ENCODE measurements at places on chromosomes 1 and 21.
A peak's percentile ranks its signal among the peaks of the same experiment; 100 is the strongest.

- DNase-seq: no peak
Observed at GRCh38 chr1:62084310-62084890, 110.2 kb upstream of the L1TD1 start.

DNA sequence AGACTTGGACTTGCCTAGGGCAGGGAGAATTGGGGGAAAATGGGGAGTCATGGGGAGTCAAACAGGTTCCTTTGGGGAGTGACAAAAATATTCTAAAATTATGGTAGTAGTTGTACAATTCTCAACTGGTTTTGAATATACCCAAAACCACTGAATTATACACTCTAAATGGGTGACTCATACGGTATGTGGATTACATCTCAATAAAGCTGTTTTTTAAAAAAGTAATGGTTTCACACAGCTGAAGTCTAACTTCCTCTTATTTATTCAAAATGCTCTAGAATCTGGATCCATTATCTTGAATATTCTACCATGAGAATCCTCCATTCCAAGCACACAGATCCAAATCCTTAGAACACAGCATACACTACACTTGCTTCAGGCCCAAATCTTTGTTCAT, 11.1 kb downstream of the EIF4G3 start:
- DNase-seq: no peak

- no peak for DNase-seq
Observed at GRCh38 chr1:76601465-76601864, 265.8 kb upstream of the ST6GALNAC5 start.

DNA sequence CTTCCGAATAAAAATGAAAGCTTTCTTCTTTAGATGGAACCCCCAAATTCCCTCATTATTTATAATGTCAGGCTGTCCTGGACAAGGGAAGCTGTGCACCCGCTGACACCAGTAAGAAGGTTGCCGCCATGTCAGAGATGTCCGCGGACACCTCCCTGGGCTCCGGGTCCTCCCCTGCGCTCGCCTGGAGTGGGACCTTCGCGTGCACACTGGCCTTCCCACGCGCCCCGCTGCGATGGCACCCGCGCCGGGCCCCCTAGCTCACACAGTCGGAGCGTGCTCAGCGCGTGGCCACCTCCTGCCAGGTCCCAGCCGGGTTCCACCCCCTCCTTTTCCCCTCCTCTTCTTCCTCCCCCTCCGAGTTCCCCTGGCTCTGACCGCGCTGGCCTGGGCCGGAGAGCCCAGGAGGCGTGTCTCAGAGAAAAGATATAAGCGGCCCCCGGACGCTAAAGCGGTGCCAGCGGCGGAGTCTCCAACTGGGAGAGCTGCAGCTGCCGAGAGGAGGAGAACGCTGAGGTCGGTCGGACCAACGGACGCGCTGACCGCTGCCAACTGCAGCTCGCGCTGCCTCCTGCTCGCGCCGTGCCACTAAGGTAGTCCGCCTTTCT, at the start of gene G0S2:
Gene G0S2, plus strand, starts transcription at position 456 of the 608 bp plus-strand sequence. CDS start 273 bp downstream, outside the sequence.
- DNase-seq: peak; percentile 80

DNA sequence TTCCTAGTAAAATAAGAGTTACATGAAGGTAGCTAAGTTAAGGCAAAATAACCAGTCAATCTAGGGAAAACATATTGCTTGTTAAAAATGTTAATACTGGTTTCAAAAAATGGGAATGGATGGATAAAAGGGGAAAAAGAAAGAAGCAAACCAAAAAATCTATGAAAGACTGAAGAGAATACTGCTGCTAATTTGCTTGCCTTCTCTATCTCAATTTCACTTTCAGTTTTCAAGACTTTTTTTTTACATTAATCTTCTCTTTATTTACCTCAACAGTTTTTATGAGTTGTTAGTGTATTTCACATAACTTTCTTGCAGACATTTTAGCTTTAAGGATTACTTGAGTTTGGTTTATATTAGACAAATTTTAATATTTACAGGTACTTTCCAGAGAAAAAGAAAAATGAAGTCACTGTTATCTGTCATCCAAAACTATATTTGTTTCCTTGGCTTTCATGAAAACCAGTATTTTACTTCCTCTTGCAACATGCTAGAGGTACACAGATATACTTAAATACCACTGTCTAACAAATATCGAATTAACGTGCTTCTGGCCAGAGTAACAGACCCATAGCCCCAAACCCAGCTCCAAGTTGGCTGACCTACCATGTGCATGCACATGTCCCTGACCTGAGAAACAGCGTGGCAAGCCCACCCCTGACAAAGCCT, 70.7 kb downstream of the COL24A1 start:
- no peak for DNase-seq

GRCh38 chr1:145786271-145786670, 37.6 kb downstream of the RNF115 start:
- DNase-seq: no peak

DNA sequence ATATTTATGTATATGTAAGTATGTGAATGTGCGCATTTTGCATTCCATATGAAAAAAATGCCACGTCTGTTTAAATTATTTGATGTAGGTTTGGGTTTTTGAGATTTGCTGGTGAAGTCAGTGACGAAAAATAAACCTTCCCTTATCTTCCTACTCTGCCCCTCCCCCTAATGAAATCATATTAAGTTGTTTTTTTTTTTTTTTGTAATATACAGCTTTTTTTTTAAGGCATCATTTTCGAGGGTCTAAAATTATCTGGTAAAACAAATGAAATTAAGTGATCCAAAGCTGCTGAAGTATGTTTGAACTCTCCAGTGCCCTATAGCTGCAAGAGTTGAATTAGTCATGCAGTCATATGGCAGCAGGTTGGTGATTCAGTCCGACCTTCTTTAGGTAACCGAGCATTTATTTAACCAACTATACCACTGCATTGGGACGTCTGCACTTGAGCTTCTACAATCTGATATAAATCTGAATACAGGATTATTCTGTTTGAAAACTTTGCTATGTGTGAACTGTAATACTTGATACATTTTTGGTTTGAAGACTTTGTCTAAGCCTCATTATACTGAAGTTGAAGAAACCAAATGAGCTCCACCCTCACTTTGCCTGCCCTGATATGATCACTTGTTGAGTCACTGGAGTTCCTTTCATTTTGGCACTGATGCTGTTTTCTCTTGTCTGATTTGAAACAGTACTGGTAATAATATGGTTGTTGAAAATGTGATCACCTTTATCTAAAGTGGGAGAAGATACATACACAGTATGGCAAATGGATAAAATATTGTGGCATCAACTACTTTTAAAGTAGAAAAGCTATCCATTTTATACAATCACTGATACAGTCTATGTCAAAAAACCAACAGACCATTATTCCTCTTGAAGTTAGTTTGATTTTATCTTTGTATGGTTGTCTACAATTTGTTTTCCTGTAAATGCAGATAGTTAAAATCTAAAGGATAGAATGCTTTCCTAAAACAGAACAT, 11.7 kb downstream of the PDIK1L start:
- DNase-seq: no peak

DNA sequence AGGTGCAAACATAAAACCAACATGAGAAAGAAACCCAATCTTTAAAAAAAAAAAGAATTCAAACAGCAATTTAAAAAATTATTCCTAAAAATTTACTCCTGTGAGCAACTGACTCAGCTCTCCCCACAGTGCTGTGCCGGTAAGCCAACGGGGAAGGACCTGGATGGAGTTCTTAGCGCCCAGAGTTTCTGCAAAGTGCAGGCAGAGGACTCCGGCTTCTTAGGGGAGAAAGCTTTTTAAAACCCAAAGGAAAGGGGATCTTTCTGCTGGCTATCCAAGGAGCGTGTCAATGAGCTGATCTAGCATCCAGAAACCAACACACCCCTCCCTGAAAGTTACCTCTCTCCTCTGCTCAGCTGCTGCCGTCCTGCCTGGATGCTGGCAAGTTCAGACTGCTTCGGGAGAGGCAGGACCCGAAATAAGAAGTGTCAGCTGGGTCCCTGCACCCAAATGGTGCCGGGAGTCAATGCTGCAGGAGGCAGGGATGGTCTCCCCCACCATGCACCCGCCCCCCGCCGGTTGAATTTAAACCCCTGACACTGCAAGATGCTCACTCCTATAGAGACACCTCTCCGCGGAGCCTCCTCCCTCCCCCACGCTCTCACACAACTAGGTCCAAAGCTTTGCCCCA, 32.2 kb upstream of the H6PD start:
- DNase-seq: peak; percentile 18

- DNase-seq: no peak
Observed at GRCh38 chr1:153857505-153857904, 65.3 kb downstream of the GATAD2B start.

GRCh38 chr1:40708750-40709099, 17.2 kb downstream of the NFYC start:
- no peak for DNase-seq

DNA sequence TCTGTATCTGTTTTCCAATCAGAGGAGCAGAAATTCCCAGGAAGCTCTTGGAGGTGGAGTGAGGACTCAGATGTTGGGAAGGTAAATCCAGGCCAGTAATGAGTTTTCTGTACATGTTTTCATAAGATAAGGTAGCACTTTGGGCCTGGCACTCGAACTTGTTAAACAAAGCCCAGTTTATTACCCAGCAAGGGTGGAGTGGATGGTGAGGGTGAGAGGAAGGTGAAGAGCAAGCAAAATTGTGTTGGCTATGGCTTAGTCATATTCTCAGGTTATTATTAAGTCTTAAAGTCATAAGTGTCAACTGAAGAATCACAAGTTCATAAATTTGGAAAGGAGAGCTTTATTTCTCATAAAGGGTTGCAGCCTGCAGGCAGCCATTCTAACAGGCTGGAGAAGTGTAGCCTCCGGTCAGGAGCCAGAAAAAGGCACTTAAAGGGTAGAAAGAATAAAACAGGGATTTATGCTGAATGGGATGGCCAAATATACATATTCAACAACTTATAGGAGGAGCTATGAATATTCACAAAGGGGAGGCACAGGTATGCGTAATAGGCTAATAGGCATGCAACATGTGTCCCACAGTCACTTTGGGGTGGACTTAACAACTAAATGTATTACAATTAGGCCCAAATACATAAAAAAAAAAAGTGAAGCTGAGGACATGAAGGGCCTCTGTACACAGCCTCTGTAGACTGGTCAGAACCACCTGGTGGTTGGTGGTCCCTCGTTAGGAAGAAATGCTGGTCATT, 523.9 kb downstream of the LMO4 start:
- no peak for DNase-seq

- peak; percentile 36 for DNase-seq
Observed at GRCh38 chr1:11045428-11046269, 1.4 kb downstream of the MASP2 start.

GRCh38 chr1:230971771-230972170, 6.9 kb downstream of the TTC13 start:
- peak; percentile 57 for DNase-seq

DNA sequence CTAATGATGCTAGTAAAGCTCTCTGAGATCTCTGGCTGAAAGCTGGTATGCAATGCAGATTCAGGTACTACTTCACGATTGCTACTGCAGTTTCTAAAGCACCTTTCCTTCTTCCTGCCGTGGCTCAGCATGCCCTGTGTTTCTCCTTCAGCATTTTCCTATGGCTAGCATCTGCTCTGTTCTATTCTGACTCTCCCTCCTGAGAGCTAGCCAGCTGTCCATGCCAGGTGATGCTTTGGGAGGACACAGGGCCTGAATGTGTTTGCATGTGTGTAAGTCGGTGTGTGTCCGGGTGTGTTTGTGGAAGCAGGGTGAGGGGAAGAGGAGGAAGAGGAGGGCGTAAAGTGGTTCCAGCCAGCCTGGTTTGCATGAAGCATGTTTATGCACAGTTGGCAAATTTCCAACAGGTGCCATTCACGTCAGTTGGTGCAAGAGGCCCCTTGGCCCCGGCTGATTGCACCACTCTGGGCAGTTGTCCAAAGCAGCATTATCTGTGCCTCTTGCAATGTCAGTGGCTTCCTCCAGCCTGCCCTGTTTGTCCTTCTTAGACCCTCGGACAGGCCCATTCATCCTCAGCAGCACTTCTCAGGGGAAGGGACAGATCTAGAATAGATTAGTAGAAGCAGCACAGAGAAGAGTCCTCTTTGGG, 433.3 kb downstream of the DISC1 start:
- DNase-seq: no peak

DNA sequence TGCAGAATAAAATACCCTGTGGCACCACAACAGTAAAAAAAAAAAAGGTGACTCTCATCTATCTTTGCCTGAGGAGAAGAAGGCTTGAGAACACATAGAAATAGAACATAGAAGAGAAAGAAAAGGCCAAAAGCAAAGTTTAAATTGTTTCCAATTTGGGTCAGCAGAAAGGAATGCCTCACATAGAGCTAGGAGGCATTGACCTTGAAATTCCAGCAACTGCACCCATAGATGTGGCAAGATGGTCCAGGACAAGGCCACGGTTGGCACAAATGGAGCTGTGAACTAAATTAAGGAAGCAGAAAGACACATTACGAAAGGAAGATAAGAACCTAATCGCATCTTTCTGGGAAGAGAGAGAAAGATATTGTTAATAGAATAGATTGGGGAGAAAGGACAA, 588.3 kb downstream of the LMO4 start:
- no peak for DNase-seq

DNA sequence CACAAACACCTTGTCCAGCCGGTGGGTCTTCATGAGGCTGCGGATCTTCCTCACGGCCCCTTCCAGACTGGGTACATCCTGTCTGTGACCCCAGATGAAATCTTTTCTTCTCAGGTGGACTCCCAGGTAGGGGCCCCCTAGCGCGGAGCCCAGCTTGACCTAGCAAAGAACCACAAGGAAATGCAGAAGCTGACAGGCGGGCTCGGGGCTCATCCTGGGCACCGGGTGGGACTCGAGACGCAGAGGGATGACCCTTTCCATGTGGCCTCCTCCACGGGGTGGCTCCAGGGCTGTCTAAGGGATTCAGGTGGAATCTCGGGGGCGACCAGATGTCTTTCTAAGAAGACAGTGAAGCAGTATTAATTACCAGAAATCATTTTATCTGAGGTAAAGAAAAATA, 17.8 kb downstream of the POFUT2 start:
- DNase-seq: no peak

DNA sequence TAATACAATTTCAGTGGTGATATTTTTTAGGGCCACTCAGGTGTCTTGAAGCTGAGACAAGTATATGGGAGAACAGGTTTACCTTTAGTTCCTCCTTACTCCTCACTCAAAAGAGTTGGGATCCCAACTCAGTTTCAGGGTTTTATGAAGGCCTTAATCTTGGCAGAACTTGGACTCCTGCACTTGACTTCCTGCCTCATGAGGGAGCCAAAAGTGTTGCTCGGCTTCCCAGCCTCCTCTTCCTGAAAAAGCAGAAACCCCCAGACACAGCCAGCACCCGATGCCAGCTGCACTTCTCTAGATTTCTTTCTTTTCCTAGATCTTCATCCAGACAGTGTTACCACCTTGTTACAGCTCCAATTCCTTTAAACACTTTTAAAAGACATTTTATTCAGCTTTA, 70.8 kb upstream of the TMPRSS2 start:
- no peak for DNase-seq

DNA sequence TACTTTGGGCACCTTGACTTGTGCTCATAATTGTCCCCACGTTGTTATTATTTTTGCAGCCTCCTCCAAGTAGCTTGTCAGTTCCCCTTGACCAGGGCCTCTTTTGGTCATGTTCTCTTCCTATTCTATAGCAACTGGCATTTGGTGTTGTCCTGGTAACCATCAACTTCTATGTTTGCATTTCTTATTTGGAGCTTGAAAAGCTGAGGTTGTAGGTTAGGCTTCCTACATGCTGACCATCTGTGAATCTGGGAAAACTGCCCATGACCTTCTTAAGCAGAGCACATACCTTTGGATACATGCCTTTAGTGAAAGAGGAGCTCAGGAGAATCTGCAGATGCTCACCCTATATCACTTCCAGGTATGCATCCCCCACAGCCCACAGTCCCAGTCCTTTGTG, 160.8 kb downstream of the HHAT start:
- no peak for DNase-seq

- DNase-seq: no peak
Observed at GRCh38 chr1:170700842-170701615, 37.1 kb downstream of the PRRX1 start.
